ENCODE measurements at places on chromosomes 3 and 15. TPM values are rescaled to one million over a fixed set of nuclear protein-coding genes. Genes with fewer than 3 reads are reported as not detected.

DNA sequence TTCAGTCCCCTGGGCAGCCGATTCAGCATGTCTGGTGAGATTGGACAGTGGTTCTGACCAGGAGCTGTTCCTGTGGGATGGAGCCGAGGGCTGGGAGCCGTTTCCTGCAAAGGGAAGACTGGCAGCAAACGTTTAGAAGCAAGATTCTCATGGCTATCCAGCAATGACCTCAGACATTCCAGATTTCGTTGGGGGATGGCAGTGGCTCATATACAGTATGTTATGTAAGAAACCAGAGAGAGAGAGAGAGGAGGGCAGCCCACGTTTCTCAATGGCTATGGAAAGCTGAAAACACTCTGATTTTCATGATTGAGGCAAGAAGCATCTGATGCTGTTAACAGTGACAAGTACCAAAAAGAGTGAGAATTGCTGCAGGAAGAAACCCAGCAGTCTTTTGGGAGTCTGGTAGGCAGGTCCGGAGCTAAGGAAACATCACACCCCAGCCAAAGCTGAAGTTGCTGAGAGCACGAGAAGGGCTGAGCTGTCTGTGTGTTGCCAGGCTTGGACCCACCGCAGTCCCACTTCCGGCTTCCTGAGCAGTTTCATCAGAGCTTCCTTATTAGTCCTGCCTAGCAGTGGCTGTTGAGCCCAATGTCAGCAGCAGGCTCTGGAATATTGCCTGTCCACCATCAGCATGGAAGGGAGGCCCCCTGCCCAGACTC, 25.6 kb upstream of the VPS8 start:
- DNase-seq: peak; percentile 31
- no peaks in the 10 kb centered on the region for H3K36me3 ChIP-seq
- H3K27me3 ChIP-seq: no peaks in the 10 kb centered on the region
- H3K4me1 ChIP-seq: peaks cover 11% of the 10 kb centered on the region
- no peak overlapping the region for H3K27ac ChIP-seq
- H3K4me3 ChIP-seq: no peak overlapping the region

DNA sequence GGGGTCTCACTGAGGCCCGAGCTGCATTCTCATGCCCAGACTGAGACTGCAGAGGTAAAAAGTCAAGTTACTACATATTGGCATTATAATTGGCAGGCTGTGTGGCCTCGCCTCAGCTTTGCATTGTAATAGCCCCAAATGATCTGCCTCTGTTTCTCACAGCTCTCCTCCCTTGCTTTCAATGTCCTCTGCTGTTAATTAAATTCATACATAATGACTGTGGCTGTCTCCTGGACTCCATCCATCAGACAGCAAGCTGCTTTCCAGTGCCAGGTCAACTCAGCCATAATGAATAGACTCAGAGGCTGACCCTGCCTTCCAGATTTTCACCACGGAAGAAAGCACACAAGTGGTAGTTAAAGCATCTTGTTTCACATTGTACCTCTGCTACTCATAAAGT, 7.6 kb upstream of the RTP4 start:
- H3K4me3 ChIP-seq: no peak overlapping the region
- H3K27me3 ChIP-seq: no peaks in the 10 kb centered on the region
- no peaks in the 10 kb centered on the region for H3K4me1 ChIP-seq
- no peak overlapping the region for H3K27ac ChIP-seq
- no peak for DNase-seq

DNA sequence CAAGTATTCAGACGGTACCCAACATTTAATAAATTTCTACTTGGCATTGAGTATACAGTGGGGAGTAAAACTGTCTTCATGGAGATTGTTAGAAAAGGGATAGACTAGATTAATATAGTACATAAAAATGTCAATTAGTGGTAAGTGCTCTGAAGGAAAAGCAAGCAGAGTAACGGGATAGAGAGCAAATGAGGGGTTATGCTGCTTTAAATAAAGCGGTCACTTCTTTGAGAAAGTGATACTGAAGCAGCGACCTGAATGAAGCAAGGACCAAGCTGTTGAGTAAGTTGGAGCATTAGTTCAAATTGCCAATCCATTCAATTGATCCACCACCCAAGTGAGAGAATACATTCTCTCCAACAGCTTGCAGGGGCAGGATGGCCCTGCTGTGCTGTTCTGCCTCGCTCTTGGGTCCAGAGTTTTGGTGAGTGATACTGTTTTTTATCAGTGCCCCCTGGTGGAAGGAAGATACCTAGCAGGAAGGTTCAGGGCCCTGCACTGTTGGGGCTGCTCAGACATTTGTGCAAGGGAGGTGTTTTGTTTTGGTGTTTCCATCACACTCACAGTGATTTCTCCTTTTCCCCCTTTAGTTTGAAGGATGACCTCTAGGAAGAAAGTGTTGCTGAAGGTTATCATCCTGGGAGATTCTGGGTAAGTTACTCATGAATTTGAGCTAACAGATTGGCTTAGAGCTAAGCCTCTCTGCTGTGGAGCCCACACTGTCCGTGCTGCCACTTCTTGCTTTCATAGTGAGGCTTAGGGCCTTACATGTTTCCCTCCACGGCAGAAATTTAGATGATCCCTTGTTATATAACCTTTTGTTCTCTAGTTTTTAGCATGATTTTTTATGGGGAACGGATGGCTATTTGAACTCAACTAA, 69.0 kb downstream of the RAB7A start:
- H3K27ac ChIP-seq: no peak overlapping the region
- no peaks in the 10 kb centered on the region for H3K27me3 ChIP-seq
- peaks cover 10% of the 10 kb centered on the region for H3K36me3 ChIP-seq
- H3K4me1 ChIP-seq: peaks cover 21% of the 10 kb centered on the region
- peak; percentile 55 for DNase-seq

DNA sequence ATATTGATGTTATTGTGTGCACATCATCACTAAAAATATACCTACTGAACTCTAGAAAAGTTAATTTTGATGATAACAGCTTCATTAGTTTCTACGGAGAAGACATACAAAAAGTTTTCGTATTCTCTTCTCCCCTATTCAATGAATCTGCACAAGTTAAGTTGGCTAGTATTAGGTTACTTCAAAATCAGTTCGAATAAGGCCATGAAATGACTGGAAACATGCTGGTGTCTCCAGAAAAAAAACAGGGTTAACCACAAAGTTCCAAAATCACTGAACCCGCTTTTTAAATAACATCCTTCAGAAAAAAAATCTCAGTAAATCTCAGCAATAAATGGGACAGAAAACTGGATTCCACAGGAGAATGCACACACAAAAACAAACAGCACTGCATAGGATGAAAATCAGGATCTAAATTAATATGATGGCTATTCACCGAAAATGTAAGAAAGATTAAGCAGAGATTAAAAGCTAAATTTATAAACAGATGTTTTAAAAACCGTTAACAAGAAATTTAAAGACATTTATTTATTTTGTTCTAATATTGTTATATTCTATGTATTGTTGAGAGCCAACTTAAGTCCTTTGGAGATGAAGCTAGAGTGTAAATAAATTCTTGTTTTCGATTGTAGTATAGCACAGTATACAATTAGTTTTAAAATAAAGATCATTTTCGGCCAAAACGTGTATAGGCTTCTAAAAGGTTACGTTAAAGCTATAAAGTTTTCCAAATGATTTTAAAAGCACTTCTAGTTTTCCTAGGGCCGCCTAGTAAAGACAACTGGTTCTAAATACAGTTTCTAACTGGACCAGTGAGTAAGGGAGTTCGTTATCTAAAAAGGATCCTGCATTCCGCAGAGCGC, 1.0 kb downstream of the IGSF11 start:
- peak overlapping the region; percentile 41 for H3K27ac ChIP-seq
- peak overlapping the region; percentile 56 for H3K4me3 ChIP-seq
- no peak for DNase-seq
- H3K36me3 ChIP-seq: no peaks in the 10 kb centered on the region
- peaks cover 6% of the 10 kb centered on the region for H3K4me1 ChIP-seq
- no peaks in the 10 kb centered on the region for H3K27me3 ChIP-seq

DNA sequence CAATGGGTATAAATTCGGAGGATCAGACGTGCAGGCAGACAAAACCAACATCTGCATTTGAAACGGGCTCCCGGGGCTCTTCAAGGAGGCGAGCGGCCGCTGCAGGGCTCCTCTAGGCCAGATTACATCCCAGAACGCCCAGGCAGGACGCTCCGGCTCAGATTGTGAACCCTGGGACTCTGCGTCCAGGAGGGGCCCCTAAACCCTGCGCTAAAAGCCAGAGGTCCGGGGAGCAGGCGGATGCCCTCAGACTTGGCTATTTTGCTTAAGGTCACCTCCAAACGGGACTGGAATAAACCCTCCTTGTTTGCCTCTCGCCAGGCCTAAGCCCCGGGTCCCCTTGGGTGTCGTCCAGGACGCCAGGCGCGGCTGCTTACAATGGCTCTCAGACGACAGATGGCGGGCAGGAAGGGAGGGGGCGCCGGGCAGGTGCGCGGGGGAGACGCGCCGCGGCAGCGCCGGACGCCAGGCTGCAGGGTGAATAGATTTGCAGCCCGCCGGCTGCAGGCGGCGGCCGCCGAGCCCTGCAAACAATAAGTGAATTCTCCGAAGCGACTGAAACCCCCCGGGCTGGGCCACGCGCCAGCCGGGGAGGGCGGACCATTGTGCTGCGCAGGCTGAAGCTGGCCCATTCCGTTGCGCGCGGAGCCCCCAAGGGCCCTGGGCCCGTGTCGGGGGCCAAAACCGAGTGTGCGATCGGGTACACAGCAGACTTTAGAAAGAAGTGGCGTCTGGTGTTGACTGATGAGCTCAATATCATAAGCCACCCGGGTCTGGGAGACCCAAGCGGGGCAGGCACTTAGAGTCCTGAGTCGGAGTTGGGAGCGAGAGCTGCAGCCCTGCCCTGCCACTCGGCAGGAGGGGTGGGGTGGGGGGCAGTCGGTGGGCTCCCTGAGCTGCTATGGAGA, 32.3 kb upstream of the AMOTL2 start:
- peak; percentile 55 for DNase-seq
- no peaks in the 10 kb centered on the region for H3K27me3 ChIP-seq

DNA sequence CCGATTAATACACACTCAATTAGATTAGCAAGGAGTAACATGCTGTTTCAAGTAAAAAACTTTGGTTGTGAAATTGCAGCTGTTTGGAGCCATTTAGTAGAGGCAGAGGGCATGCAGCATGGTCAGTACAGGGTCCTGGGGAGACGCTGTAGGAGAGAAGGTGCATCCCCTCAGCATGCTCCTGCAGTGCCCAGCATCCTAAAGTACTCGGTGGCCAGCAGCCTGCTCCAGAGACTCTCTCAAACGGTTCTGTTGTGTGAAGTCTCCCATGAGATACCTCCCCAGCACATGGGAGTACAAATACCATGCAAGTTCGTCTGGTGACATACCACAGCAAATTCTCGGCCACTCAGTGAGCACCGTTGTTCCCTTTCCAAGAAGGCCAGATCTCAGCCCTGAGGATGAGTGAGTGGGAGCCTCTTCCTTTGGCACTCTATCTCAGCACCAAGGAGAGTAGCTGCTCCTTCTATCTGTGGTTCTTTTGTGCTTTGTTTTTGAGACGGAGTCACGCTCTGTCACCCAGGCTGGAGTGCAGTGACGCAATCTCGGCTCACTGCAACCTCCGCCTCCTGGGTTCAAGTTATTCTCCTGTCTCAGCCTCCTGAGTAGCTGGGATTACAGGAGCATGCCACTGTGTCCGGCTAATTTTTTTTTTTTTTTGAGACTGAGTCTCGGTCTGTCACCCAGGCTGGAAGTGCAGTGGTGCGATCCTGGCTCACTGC, 72.7 kb downstream of the TJP1 start:
- no peaks in the 10 kb centered on the region for H3K4me1 ChIP-seq
- no peaks in the 10 kb centered on the region for H3K27me3 ChIP-seq
- H3K27ac ChIP-seq: no peak overlapping the region
- no peak for DNase-seq
- no peak overlapping the region for H3K4me3 ChIP-seq

DNA sequence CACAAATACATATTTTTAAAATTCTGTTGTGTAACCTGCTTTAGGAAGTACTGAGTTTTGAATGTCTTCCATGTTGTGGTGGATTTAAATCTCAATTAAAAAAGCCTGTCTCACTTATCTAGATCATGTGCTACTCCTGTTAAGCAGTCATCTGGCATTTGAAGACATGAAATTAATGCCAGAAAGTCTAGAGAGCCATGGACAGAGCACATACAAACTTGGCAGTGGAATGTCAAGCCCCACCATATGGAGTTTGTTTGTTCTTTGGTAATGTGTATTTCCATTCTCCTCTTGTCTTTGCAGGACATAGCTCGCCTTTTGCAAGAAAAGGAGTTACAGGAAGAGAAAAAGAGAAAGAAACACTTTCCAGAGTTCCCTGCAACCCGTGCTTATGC, 39.3 kb upstream of the UTS2B start:
- DNase-seq: no peak
- no peak overlapping the region for H3K4me3 ChIP-seq
- no peak overlapping the region for H3K27ac ChIP-seq
- no peaks in the 10 kb centered on the region for H3K36me3 ChIP-seq

DNA sequence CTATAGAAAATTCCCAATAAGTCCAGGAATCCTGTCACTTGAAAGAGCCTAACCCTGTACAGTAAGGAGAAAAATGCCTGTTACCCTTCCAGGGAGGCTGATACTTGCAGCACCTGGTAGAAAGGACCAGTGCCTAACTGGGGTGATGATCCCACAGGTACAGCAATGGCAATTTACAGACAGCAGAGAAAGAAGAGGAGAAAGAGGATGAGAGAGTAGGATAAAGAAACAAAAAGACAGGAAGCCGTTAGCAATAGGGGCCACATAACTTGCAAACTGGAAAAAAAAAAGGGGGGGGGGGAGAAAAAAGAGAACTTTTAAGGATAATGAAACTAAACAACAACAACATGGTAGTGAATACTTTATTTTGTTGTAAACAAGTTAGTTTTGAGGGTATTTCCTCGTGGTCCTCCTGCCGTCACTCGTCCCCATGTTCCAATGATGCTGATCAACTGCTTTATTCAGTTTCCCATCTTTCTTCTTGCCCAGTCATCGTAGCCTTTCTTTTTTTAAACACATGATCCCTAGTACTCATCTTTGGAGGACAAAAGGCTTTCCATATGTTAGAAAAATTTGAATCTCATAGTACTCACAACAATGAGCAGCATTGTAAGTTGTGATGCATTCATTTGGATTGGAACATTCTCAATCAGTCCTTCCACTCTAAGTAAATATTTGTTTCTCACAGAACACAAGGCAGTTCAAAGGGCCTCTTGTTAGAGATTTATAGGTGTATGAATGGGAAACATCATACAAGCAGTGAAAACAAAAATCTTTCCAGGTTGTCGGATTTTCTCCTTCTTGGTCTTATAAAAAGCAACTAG, 8.6 kb downstream of the TM4SF1 start:
- H3K36me3 ChIP-seq: no peaks in the 10 kb centered on the region
- H3K27ac ChIP-seq: peak overlapping the region; percentile 46
- peaks cover 60% of the 10 kb centered on the region for H3K4me1 ChIP-seq
- no peak for DNase-seq
- no peaks in the 10 kb centered on the region for H3K27me3 ChIP-seq
- H3K4me3 ChIP-seq: no peak overlapping the region

- no peak overlapping the region for H3K4me3 ChIP-seq
- DNase-seq: no peak
- no peak overlapping the region for H3K27ac ChIP-seq
These were observed 86.7 kb upstream of the LIMD1 start for GRCh38 chr3:45507820-45508317.

- peak; percentile 37 for DNase-seq
- H3K27me3 ChIP-seq: no peaks in the 10 kb centered on the region
- H3K27ac ChIP-seq: peak overlapping the region; percentile 28
- H3K4me1 ChIP-seq: peaks cover 53% of the 10 kb centered on the region
- no peaks in the 10 kb centered on the region for H3K36me3 ChIP-seq
These were observed 28.5 kb downstream of the CYFIP1 start for GRCh38 chr15:22951381-22952280.

- no peaks in the 10 kb centered on the region for H3K27me3 ChIP-seq
- H3K4me1 ChIP-seq: peaks cover 2% of the 10 kb centered on the region
- DNase-seq: peak; percentile 33
- H3K4me3 ChIP-seq: no peak overlapping the region
- no peak overlapping the region for H3K27ac ChIP-seq
- H3K36me3 ChIP-seq: no peaks in the 10 kb centered on the region
These were observed 152.7 kb downstream of the IL20RB start for GRCh38 chr3:137110392-137110996.

CFAP44 gene
- 14.8 TPM for total RNA-seq

MESP2 gene
- total RNA-seq: 1.8 TPM

LRRC15 gene
- not detected for total RNA-seq
